A172 (cell line): ENCODE measurements at places on chromosomes 16 and 17.

DNA sequence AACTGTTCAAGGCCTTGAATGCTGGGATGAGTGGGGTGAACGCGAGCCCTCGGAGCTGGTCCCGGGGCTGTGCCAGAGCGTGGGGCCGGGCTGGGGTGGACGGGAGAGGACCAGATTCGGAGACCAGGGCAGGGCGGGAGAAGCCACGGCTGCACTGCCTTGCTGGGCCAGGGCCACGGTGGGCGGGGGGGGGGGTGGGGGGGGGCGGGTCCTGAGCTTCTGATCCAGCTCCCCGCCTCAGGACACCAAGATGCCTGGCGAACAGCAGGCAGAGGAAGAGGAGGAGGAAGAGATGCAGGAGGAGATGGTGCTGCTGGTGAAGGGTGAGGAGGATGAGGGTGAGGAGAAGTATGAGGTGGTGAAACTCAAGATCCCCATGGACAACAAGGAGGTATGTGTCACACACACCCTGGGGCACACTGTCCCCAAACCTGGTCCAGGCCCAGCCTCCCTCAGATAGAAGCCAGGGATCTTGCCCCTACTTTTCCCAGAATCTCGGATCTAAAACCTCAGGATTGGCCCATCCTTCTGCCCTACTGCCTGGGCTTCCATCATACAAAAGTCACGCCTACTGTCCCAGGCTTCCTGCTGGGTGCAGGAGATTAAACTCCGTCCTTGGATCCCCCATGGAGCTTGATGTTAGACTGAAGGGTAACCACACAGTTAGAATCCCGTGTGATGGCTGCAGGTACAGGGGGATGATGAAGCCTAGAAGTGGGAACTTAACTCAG lies 563 bp downstream of the ZNF771 start:
- peak; percentile 42 for DNase-seq

DNA sequence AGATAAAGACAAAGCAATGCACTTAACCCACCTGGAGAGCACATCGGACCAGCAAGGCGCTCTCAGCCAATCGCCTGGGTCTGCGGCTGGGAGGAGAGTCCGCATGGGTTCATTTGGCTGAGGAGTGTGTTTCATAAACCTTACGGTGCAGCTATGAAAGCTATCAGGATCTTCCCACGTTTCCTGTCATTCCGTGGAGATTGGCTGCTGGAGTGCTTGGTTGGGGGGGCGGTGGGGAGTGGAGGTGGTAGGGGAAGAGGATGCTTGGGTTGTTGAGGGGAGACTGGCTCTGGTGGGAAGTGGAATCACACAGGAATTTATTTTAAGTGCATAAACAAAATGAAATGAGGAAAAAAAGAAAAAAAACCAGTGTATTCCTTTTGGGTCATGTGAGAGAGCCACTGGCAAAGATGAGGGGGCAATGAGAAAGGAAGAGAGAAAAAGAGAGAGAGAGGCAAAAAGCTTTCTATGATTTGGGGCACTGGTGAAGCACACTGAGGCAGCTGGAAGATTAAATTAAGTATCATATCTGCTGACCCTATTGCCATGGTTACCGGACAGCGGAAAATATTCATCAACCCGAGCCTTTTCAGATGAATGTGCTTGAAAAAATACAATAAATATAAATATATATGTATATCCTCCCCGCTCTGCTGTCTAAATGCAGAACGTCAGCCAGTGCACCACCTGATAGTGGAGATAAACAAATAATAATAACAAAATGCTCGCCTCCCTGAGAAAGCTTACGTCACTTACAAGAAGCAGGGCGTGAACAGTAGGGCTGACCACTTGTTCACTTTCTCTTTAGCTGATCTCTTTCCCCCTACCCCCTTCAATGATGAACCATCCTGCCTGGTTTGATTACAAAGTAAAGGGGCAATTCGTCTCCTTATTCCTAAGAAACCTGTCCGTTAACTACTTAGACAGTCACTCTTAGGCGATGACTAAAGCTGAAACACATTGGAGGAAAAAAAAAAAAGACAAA lies 457.0 kb upstream of the ZFHX3 start:
- DNase-seq, result no peak

DNA sequence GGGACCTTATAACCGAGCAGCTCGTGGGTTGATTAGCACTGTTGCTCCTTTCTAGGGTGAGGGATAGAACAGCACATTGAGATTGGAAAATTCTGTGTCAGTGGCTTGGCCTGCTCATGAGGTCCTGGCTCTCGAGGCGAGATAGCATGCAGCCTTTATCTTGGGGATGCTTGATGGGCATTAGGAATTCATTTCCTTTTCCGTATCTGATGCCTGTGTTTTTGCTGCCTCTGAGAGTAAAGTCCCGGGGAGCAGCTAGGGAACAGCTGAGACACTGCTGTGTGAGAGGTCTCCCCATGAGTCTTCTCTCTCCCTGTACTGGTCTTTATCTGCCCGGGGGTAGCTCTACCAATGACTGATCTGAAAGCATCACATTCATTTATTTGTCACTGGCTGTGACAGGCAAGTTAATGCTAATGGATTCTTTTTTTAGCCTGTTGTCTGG lies 14.5 kb downstream of the MSI2 start:
- DNase-seq, result no peak

GRCh38 chr17:79079421-79080200 lies 5.0 kb downstream of the ENGASE start:
- no peak for DNase-seq

- no peak for DNase-seq
These were observed 664.5 kb downstream of the MAF start for GRCh38 chr16:78936060-78936459.

DNA sequence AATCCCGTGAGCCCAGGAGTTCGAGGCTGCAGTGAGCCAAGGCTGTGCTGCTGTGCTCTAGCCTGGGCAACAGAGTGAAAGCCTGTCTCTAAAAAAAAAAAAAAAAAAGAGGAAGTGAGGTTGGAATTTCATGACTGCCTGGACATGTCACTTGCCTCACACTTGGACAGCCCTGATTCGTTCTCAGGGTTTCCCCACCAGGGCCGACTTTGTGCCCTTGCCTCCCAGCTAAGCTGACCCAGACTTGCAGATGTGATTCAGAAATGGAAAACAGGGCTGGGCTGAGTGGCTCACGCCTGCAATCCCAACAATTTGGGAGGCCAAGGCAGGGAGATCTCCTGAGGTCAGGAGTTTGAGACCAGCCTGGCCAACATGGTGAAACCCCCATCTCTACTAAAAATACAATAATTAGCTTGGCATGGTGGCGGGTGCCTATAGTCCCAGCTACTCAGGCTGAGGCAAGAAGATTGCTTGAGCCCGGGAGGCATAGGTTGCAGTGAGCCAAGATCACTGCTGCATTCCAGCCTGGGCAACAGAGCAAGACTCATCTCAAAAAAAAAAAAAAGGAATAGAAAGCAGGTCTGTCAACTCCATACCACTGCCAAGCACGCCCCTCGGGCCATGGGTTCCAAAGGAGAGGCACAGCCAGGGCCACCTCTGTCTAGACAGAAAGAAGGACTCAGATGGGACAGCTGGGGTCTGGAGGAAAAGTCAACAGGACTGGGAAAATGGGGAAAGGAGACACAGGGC lies 46.9 kb downstream of the SOCS1 start:
- no peak for DNase-seq

DNA sequence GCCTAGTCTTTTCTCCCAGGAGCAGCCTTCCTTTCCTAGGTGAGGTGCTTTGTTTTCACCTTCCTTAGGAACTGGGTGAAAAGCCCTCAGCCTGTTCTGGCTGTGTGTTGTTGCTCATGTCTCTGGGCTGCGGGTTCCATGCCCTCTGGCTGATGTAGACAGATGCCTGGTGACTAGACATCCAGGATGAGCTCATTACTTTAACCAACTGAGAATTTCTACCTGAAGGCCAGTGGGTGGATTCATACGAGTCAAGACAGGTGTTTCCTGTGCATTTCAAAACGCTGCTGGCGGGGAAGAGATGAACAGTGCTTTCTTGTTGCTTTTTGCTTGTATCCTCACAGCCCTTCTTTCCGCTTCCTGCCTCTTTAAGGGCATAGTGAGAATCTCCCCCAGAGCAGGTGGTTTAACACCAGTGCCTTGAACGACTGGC lies 22.3 kb downstream of the SAP30BP start:
- DNase-seq, result no peak

DNA sequence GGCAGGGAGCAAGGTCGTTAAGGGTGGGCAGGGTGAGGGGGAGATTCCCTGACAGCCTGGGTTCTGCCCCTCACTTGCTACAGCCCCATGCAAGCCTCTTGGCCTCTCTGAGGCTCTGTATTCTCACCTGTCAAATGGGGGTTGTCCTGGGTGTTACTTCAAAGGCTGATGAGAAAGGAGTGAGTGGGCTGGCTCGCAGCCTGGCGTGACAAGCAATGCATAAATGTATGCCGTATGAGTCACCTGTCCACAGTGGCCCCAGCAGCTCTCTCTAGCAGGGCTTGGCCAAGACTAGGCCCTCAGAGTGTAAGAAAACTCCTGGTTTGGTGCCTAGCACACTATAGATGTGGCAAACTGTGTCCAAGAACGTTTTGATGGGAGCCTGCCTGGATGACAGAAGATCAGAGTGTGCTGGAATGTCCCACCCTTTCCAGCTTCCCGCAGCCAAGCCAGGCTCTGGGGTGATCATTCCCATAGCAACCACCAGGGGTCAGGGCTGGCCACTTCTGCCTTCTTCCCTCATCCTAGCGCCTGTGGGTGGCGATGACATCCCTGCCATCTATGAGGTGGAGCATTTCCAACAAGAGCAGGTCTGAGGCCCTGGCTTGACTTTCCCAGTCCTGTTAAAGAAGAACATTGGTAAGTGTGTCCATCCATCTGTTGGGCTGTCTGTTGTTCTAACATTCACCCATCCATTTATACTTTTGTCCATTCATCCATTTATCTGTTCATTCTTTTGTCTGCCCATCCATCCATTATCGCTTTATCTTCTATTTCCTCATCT lies 37.2 kb upstream of the ADGRG1 start:
- DNase-seq, result peak; percentile 92

- no peak for DNase-seq
These were observed 4.7 kb downstream of the LMF1 start for GRCh38 chr16:966035-966434.
